ENCODE measurements at places on chromosomes 6 and 20.

- DNase-seq: no peak
Observed at GRCh38 chr20:22471156-22471836, 113.1 kb downstream of the FOXA2 start.

DNA sequence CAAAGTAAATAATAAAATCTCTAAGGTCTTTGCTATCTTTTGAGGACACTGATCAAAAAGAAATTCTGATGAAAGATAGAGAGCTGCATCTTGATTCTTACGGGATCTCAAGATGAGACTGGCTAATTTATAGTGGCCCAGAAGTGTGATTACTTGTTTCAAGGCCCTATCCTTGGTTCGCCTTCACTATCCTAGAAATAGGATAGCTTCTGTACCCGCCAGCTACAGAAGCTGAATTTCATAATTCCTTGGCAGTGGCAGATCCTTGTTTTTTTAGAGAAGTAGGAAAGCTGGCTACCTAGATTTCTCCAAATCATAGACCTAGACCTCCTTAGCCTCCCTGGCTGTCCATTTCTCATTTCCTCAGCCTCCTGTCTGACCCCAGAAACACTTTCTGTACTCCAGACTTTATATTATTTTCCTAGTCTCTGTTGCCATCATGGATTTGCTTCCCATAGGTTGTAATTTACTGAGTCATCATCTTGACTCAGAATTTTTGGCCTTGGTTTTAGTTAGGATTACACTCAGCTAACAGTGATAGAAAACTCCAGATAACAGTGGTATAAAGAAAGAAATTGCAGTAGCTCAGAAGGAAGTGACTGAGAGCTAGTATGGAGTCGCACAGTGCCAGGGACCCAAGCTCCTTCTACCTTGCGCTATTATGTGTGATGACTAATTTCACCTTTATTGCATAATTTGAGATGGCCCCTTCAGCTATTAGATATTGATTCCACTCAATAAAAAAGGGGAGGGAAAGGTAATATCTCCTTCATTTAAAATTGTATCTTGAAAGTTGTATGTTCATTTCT lies 27.7 kb downstream of the PHF3 start:
- peak; percentile 37 for DNase-seq

DNA sequence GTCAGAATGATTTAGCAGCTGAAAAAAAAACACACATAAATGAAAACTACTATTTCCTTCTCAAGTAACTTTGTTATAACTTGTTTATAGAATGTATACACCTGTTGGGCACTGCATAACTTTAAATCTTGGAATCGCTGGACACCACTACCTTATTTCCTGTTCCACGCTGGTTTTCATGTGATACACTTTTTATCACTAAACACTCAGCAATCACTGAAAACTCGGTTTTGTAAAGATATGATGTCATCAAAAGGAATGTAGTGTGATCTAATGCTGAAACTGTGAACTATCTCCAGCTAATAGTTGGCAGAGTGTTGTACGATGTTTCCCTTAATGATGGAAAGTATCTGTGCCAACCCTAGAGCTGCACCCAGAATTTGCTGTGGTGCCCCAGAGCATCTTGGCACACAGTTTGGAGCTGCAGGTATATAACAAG lies 127.9 kb downstream of the BACH2 start:
- DNase-seq: peak; percentile 13

- no peak for DNase-seq
Observed at GRCh38 chr6:28615955-28616747, 90.5 kb downstream of the GPX5 start.

GRCh38 chr20:1005452-1006027 lies 3.4 kb upstream of the RSPO4 start:
- no peak for DNase-seq

DNA sequence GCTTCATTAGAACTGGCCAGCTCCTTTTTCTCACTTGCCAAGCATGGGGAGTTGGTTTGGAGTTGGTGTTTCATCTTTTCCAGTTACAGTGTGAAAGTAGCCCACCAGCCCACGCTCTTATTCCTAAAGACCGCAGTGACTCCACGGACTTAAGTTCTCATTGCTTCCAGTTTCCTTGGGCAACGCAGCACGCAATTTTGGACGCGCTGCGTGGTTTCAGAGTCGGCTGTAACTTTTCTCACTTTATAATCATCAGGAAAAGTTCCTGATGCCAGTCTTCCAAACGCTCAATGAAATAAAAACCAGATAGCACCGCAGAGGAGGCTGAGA lies 381 bp upstream of the PEX7 start:
- DNase-seq: peak; percentile 31

GRCh38 chr6:26286168-26286877 lies 78.7 kb upstream of the BTN3A2 start:
- no peak for DNase-seq

- no peak for DNase-seq
Observed at GRCh38 chr20:63084563-63084927, 77.8 kb upstream of the BHLHE23 start.

- DNase-seq: peak; percentile 66
Observed at GRCh38 chr6:142374965-142375733, 73.3 kb downstream of the ADGRG6 start.

GRCh38 chr6:42988486-42989020 lies 4.2 kb downstream of the PPP2R5D start:
- no peak for DNase-seq

GRCh38 chr6:113763876-113764275 lies 93.3 kb upstream of the MARCKS start:
- DNase-seq: peak; percentile 32

DNA sequence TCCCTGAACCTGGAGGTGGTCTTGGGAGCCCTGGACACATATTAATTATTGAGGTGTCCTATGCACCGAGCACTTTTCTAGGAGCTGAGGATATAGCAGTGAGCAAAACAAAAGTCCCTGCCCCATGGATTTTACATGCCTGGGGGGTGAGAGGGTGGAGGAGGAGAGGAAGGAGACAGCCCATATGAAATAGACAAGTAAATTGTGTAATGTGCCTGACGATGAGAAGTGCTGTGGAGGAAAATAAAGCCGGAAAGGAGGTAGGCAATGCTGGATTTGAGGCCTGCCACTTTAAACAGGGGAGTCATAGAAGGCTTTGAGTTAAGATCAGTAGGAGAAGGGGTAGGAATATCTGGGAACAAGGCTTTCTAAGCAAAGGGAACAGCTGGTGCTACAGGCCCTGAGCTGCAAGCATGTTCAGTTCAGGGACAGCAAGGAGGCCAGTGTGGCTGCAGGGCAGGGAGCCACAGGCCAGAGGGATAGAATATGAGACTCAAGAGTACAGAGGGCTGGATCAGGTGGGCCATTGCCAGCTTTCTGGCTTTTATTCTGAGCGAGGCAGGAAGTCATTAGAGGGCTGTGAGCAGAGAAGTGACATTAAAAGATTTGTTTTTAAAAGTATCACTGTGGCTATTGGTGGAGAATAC lies 19.1 kb upstream of the MYLIP start:
- DNase-seq: no peak

GRCh38 chr20:46040902-46041535 lies 12.0 kb downstream of the SLC12A5 start:
- DNase-seq: no peak

DNA sequence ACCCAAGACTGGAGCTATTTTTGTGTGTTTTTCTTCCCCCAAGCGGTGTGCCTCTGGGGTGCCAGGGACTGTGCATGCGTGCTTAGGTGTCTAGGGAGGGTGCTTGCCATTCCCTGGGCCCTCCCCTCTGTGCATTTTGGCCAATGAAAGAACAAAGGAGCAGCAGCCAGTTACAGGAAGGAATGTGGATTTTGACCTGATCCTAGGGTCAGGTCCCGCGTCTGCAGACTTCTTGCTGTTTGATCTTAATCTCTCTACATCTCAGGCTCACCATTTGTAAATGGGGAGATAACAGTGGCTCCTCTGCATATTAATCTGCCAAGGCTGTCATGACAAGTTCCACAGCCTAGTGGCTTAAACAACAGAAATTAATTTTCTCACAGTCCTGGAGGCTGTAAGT lies 699.1 kb downstream of the QKI start:
- no peak for DNase-seq

DNA sequence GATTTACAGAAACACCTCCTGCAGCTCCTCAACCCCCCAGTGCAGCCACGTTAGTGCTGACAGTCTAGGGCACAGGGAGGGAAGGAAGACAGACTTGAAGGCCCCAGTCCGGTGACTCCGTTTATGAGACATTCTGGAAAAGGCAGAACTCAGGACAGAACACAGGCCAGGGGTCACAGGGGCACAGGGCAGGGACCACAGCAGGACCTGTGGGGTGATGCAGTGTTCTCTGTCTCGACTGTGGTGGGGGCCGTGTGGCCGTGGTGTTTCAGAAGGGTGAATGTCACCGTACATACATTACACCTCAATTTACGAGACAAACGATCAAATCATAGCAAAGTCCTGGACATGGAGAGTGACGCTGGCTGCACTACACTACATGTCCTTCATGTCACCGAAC lies 11.3 kb downstream of the BHLHE23 start:
- DNase-seq: no peak

DNA sequence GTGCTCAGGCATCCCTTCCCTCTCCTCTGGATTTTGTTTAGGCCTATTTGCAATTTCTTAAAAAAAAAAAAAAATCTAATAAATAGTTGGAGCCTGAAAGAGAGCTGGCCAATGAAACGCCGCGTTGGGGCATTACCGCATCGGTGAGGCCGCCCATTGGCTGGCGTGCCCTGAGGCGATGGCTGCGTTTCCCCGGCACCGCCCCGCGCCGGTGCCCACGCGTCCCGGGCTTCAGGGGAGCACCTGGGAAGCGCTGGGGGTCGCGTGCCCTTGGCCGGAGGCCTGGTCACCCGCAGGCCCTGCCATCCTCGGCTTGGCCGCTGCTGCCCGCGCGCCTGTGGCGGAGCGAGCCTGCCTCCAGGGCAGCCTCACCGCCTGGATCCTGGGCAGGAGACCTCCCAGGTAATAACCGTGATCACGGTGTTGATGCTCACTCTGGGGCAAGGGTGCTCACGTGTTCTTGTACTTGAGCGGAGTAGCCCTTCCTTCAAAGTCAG lies 155.4 kb downstream of the NRN1 start:
- DNase-seq: no peak

DNA sequence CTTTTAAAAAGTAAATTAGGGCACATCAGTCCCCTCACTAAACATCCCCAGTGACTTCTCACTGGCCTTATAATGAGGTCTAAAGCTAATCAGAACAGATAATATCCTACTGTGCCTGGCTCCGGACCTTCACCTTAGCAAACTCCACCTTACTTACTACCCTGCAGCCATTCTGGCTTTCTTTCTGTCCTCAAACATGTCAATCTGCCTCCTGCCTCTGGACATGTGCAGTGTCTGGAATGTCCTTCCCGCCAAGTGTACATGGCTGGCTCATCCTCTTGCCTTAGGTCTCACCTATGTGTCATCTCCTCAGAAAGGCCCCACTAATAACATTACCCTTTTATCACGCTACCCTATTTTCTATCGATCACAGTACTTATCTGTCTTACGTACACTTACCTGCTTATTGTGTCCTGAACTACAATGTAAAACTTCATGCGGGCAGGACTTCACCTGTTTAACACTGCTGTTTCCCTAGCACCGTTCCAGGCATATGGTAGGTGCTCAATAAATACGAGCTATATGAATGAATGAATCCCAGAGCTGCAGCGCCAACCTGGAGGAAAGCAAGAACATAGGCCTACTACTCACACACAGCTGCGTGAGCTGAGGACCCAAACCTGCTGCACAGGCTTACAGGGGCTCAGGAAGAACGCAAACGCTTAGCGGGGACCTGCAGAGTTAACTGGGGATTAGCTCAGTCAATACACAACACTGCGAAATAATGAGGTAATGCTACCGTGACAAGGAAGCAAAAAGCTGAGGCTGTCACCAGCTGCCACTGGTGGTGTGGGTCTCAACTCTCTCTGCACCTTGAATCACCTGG lies 991 bp downstream of the UQCC2 start:
- DNase-seq: no peak

DNA sequence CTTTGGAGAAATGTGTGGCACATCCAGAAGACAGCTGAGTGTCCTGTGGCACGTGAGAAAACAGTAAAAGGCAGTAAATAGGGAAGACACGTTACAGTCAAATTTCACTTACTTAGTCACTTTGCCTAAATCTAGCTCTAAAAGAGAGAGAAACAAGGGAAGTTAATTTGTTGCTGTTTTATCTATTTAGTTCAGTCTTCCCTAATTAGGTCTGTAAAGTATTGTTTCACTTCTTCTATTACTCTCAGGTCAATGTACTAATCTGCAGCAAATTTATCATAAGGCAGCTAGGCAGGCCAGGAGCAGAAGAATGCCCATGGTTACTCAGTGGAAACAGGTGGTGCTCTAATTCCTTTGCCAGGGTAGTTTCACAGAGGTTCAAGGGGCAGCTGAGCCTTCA lies 124.3 kb upstream of the CNR1 start:
- DNase-seq: no peak

GRCh38 chr6:14917109-14917910 lies 328.6 kb upstream of the JARID2 start:
- DNase-seq: peak; percentile 66
